Vagina (tissue), 2 donors: ENCODE measurements at places on chromosomes 12 and 14. TPM values are rescaled to one million over a fixed set of nuclear protein-coding genes. Genes with fewer than 3 reads are reported as not detected.

DNA sequence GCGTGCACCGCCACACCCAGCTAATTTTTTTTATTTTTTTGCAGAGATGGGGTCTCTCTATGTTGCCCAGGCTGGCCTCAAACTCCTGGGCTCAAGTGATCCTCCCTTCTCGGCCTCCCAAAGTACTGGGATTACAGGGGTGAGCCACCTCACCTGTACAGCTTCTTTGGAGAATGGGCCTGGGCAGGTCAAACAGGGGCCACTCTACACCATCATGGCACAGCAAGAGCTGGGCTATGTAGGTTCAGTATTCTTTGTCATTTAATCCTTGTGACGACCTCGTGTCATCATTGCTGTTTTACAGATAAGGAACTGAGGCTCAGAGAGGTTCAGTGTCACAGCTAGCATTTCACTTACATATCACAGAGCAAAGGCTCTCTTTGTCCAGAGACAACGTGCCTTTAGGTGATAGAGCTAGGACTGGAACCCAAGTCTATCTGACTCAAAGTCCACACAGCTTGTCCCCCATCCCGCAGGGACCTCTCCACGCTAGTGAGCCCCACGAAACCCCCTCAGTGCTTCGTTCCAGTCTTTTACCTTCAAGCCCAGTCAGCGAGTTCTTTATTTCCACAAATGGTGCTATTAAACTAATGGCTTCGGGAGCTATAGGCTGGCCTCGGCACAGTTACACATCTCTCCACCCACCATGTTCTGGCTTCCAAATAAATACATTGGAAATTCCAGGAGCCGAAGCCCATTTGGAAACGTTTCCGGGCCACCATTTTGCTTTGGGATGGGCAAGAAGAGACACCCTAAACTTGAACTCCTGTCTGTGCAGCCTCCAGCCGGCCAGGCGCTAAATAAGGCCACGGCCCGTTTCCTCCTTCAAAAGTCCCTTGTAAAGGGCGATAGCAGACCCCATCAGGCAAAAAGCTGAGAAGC, 660 bp upstream of the MAP1LC3B2 start:
- no peak for DNase-seq

DNA sequence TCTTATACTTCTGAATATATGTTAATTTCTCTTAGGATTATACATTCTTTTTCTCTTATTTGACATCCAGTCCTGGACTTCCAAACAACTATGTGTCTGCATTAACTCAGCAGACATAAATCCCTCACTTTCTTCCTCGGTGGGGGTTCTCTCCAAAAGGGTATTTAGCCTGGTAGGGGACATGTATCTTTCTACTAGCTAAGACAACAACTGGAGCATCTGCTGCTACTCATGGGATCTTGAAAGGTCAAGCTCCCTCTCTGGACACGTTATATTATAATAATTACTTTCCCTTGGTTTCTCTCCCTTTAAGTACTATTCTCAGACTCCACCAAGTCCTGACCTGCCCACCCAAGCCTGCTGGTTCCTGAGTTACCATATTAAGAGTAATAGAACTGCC, 983.7 kb upstream of the FLRT2 start:
- no peak for DNase-seq

DNA sequence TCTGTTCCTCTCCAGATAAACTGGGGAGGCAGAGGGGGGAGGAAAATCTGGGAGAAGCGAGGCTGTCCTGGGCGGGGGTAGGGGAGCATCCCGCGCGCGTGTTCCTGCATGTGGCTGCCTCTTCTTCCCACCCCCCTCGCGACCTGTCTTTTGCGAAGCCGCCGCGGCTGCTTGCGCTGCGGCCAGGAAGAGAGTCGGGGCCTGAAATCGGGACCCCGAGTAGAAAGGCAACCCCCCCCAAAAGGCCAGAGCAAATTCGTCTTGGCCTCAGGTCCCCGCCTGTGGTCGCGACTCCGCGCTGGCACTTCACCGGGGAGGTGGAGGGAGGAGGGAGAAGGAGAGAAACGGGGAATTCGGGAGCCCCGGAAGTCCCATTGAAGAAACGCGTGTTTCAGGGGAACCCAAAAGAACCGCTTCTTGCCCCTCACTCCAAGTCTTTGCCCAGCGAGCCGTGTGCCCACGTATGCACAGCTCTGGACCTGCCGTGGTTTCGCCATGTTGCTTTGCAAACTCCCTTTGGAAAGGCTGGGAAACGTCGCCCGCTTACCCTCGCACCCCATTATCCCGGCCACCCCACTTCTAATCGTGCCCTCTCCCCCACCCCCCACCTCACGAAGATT, 944 bp downstream of the CCND2 start:
- DNase-seq: peak; percentile 89

DNA sequence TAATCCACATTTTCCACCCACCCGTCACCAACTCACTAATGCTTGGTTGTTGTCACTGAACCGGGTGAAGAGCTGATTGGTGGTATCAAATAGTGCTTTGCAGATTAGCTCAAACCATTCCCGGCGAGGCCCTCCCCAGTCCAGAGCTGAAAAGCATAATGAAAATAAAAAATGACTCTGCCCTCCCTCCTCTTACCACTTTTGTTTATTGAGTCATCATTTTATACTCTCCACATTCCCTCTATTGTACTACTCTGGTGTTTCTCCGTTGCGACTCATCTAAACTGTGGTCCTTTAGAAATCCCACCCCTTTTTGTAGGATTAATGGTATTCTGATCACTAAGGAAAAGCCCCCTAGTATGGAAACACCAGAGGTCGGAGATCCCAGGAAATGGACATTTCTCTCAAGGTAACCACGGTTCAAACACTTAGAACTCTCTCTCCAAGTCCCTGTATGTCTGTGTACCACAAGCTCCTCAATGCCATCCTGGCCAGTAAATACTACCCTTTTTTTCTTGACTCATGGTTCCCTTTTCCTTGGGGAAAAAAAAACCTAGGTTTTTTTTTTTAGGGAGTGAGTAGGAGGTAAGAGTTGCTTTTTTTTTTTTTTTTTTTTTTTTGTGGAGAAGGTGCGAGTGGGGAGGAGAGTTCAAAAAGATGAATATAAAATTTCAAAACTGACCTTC, 42.0 kb downstream of the AREL1 start:
- DNase-seq: no peak

DNA sequence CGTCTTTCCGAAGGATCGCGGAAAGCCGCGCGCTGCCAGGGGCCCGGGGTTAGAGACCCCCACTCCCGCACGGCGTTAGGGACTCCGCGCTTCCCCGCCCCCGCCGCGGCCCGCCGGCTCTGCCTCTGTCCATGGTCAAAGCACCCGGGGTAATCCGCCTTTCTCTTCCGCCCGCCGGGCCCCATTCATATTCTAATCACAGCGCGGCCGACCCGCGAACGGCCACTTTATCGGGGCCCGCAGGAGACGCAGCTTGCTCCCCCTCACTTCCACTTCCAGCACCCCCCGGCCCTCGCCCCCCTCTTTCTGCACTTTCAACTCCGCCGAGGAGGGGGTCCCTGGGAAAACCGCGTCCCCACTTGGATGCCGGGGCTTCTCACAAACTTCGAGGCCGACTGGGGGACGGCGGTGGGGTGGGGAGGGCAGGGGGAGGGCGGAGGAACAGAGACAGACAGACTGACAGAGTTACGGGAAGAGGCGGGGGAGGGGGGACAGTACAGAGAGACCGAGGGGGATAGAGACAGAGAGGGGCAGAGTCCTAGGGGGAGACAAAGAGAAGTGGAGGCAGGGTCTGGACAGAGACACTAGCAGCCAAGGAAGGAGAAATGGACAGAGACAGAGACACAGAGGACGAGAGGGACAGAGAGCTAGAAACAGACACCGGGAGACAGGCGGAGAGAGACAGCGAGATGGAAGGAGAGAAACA, 1.1 kb upstream of the RFX4 start:
- DNase-seq: no peak

DNA sequence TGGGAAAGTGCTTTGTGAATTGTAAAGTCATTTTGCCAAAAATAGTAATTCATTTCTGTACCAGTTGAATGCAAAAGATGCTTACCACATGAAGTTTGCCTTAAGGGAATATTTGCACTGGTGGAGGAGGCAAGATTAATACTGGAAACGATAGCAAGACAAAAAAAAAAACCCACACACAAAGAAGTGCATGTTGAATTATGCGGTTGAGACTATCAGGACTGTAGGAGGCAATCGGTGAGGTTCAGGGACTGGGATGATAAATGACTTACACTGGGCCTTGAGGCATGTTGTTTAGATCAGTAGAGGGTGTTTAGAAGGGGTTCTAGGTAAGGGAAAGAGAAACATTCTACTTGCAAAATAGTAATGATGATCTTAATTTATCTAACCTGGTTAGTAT, 142.2 kb upstream of the HMGA2 start:
- DNase-seq: no peak

DNA sequence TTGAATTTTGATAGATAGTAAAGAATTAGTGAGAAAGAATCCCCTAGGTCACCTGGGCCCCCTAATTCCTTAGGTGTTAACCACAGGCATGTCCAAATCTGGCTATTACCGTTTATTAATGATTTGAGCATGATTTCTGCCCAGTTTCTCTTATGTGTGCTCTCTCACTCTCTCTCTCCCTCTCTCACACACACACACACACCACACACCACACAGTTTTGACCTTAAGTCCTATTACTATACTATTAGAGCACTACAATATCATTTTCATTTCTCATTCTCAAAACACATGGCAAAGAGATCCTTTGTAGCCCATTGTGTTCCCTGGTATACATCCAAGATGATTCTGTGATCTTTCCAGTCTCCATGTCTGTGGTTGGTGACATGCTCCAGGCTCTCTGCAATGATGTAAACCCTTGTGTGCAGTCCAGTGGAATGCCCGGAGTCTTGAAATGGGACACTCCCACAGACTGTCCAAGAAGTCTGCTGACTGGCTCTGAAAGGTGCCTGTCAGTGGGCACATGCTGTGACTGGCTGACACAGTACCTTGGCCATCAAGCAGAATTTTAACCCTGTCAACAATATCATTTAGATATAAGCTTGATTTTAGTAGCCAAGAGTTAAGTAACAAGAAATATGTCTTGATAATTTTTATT, 96.2 kb downstream of the FIGNL2 start:
- no peak for DNase-seq

GRCh38 chr12:73547421-73547820, 990.2 kb upstream of the ATXN7L3B start:
- DNase-seq: no peak

- no peak for DNase-seq
These were observed 502 bp downstream of the KIF26A start for GRCh38 chr14:104138718-104139459.

DNA sequence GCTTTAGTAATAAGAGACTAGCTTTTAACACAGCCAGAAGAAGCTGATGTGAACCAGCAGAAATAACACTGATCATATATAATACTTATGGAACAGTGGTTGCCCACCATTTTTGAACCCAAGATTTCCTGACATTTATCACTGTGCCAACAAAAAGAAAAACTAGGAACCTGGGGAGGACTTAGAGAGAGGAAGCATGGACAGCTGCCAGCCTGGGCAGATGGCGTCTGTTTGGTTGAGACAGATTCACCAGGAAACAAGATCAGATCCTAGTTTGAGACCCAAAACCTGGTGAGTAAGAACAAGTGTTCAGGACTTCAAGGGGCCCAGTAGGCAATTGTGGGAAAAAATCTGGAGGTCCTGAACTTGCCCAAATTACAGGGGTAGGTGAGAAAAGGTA, 95.3 kb downstream of the BICD1 start:
- no peak for DNase-seq

DNA sequence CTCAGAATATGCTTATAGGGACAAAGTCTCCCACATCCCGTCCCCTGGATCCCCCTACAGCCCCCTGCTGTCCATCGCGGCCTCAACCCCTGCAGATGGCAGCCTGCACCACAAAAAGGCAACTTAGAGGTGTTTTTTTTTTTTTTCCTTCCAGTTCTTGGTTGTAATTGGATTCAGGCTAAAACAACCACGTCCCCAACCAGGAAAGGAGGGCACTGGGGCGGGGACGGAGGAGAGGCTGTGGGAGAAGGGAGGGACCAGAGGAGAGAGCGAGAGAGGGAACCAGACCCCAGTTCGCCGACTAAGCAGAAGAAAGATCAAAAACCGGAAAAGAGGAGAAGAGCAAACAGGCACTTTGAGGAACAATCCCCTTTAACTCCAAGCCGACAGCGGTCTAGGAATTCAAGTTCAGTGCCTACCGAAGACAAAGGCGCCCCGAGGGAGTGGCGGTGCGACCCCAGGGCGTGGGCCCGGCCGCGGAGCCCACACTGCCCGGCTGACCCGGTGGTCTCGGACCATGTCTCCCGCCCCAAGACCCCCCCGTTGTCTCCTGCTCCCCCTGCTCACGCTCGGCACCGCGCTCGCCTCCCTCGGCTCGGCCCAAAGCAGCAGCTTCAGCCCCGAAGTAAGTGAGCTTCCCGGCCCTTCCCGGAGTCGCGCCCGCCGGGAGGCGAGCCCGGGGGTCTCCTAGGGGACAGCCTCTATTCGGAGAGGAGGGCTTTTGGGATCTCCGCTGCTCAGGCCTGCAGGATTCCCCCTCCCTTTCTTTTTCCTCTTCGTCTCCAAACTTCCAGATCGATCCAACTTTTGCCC, at the start of gene MMP14:
Gene MMP14, plus strand, starts transcription at position 285 of the 813 bp plus-strand sequence. Its CDS starts 233 bp downstream, at position 518.
- no peak for DNase-seq

DNA sequence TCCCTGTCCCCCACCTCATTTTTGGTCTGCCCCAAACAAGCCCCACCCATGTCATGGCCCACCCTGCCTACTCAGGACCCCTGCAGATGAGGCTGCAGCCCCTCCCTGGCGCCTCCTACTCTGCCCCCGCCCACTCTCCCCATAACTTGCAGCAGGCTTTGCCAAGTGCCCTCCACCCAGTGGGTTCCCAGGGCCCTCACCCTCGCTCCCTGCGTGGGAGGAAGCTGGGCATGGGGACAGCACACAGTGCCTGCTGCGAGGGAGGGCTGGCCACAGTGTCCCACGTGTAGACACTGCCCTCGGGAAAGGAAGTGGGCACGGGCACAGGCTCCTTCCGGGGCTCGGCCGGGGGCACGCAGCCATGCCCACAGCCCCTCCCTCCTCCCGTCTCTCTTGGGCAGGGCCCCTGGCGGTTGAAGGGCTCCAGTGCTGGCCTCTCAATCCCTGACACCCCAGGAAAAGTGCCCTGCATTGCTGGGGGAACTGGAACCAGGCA, 9.4 kb downstream of the AKT1 start:
- DNase-seq: no peak

- DNase-seq: no peak
These were observed 117.9 kb upstream of the PRB2 start for GRCh38 chr12:11513288-11513687.

- no peak for DNase-seq
These were observed 181.1 kb downstream of the BTG1 start for GRCh38 chr12:91964501-91964900.

GRCh38 chr14:60266021-60266937, 17.3 kb downstream of the PPM1A start:
- no peak for DNase-seq

HOTAIR gene
- total RNA-seq: not detected

HOXC10 gene
- not detected for total RNA-seq

CCDC198 gene
- total RNA-seq: not detected

NRL gene
- 1.2 TPM for total RNA-seq

MYO1A gene
- total RNA-seq: 1.2 TPM

BDKRB2 gene
- total RNA-seq: 23.3 TPM

CFAP251 gene
- 8.8 TPM for total RNA-seq

DTX1 gene
- 8.3 TPM for total RNA-seq

TIMELESS gene
- 6.1 TPM for total RNA-seq

IFNG-AS1 gene
- total RNA-seq: not detected
